ENCODE measurements at places on chromosomes 11 and 22.

DNA sequence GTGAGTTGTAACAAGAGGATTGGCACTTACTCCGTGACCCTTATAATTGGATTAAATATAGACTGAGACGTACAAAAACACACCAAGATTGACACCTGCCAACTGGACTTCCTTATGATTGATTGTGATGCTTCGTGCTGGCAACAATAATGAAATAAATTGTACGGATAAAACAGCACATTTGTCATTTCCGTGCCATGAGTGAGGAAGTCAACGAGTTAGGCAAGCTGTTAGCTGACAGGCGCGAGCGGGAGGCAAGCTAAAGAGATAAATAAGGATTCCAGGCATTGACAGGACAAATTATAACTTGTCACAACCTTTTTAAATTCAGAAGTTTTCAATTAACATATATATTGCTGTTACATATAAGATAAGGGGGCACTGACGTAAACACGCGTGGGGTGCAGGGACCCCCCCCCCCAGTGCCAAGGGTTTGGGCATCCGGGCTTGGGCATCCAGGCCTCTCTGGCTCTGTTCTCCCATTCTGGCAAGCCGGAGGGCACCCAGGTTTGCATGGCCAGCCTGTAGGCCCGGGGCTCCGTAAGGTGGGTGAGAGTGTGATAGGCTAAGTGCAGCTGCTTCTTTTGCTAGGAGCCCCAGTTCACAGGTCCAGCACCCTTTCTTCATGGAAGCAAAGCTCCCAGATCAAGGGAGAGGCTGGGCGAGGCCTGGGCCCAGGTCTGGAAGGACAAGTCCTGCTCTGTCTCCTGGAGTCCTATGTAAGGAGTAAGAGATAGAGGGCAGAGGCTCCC is 11.2 kb upstream of the PAX6 start:
- DNase-seq = no peak

DNA sequence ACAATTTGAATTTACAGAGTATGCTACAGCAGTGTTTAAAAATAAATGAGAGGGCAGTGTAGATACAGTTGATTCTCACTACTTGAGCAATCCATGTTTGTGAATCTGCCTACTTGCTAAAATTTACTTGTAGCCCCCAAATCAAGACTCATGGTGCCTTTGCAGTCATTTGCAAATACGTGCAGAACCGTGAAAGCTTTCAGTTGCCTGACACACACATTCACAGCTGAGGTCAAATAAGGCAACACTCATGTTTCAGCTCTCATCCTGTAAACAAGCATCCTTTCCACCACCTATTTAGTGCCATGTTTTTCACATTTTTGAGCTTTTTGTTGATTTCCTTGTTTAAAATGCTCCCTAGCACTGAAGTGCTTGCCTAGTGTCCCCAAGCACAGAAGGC is 32.5 kb upstream of the RASL10A start:
- DNase-seq = no peak

DNA sequence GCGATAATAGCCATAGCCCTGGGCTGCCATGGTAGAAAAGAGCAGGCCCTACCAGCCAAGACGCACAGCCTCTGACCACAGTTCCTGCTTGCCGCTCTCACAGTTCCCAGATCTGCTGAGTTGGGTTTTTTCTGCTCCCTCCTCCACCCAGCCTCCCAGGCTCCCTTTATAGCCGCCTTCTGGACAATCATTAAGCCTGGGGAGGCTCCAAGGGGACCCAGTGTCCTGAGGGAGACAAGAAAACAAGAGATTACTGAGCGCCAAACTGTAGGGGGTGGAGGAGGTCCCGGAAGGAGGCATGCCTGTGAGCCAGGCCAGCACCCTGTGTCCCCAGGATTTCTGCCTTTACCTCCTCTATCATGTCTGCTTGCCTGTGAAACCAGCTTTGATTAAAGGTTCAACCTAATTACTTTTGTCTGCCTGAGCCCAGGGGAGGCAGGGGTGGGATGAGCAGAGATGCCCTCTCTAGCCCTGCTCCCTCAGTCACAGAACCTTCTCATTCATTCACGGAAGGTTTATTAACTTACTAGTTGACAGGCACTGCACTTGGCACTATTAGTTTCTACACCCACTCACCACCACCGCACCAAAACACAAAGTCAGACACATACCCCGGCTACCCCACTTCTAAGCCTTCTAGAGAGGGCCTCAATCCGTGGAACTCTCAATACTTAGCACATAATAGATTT is 1.2 kb downstream of the SLC37A4 start:
- peak; percentile 56 for DNase-seq

GRCh38 chr11:44557464-44557863 is 8.0 kb upstream of the CD82 start:
- DNase-seq = peak; percentile 9

DNA sequence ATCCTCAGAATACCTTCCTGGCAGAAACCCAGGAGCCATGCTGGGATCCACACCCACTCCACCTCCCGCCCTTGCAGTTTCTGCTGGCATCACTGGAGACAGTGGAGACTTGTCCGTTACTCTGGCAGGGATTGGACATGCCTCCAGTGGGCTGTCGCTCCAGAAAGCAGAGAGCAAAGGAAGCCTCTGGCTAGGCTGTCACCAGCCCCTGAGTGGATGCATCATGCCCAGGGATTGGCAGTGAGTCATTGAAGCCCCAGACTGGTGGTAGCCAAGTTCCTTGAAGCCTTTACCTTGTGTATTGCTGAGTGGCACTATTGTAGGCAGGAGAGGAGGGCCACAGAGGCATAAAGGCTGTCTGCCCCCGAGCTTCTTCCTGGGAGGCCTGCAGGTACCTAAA is 34.8 kb upstream of the E2F8 start:
- DNase-seq = no peak

DNA sequence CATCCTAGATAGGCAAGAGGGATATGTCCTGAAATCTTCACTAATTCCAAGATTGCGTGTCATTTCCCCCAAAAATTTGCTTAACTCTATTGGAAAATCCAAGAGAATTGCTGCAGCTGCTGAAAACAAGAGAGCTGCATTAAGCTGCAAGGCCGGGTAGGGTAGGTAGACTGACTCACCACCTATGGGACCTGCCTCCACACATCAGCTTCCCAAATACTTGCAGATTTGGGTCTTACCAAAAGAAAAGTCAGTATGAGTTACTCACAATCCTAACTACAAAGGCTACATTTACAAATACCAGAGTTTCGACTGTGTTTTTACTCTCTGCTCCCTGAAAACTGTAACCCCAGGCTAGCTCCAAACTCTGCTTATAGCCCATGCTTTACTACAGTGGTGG is 142.5 kb upstream of the TEAD1 start:
- DNase-seq = no peak

DNA sequence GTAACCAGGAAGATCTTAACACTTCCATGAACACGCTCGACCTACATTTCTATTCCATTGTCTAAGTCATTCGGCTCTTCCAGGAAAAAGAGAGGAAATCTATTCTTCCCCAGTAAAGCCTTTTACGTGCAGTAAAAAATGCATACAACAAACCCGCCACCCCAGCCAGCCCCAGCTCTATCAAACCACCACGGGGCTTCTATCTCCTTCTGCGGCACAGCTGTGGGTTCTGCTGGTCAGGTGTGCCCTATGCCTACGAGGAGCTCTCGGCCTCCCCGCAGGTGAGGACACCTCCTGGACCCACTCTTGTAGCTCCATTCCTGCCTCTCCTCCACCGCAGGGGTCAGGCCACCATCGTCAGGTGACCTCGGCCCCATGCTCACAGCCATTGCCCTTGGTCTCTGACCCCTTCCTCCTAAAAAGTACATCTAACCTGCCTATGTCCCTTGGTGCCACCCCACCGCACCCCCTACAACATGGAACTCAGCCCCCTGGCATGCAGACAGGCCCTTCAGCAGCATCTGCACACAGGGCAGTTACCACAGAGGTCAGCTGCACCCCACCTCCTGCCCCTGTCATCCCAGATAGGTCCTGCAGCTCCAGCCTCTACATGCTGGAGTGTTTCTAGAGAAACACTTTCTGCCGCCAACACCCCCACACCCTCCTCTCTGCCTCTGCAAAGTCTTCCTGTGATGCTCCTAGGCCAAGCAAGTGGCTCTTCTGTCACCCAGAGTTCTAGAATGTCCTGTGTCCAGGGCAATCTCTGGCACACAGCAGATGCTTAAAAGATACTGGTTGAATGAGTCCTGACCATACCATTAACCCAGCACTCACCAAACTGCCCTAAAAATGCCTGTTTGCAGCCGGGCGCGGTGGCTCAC is 3.1 kb downstream of the DEAF1 start:
- DNase-seq = no peak

- DNase-seq = no peak
Measured at GRCh38 chr22:46001426-46002106, 24.6 kb upstream of the WNT7B start.

- DNase-seq = no peak
Measured at GRCh38 chr11:110778343-110778742, 66.1 kb upstream of the ARHGAP20 start.

GRCh38 chr22:16960884-16961249 is 47.2 kb downstream of the GAB4 start:
- DNase-seq = no peak

GRCh38 chr11:120257346-120257745 is 17.4 kb downstream of the POU2F3 start:
- DNase-seq = no peak

- no peak for DNase-seq
Measured at GRCh38 chr11:20201231-20201630, 41.0 kb upstream of the DBX1 start.

DNA sequence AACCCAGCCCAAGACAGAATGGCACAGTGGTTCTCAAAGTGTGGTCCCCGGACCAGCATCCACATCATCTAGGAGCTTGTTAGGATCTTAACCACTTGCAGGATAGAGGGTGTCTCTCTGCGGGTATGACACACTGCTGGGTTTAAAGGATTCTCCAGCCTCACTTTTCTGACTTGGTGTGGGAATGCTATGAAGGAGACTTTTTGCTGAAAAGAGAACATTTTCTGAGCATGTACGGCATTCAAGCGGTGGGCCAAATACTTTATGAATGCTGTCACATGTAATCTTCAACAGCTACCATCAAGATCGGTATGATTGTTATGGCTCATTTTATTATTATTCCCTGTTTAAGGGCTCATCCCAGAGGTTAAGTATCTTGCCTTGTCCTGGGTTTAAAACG is 1.8 kb upstream of the CD82 start:
- no peak for DNase-seq

DNA sequence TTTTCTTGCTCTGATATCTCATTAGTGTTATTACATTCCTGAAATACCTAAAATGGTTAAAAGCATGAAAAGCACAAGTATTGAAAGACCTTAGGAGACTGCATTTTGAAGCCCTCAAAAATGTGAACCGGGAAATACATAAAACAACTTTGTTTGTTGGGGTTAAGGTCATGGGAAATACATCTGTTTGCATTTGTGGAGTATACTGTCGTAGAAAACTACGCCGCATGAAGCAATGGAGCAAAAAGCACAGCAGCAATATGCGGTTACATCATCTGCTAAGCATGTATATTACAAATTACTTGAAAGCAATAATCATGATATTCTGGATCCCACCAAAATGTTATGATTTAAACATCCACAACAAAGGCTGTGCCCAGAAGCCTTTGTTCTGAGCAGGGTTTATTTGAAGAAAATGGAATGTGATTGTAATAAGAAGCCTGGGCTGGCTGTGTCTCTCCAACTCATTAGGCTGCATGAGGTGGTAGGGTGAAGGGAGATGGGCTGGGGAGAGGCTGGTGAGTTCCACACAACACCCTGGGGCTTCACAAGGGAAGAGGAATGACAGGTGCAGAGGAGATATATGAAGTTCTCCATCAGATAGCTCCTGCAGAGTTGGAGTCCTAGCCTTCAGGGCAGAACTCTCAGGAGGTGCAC is 64.7 kb upstream of the LIN7C start:
- DNase-seq = no peak

GRCh38 chr22:33656808-33657628 is 263.3 kb downstream of the LARGE1 start:
- no peak for DNase-seq

DNA sequence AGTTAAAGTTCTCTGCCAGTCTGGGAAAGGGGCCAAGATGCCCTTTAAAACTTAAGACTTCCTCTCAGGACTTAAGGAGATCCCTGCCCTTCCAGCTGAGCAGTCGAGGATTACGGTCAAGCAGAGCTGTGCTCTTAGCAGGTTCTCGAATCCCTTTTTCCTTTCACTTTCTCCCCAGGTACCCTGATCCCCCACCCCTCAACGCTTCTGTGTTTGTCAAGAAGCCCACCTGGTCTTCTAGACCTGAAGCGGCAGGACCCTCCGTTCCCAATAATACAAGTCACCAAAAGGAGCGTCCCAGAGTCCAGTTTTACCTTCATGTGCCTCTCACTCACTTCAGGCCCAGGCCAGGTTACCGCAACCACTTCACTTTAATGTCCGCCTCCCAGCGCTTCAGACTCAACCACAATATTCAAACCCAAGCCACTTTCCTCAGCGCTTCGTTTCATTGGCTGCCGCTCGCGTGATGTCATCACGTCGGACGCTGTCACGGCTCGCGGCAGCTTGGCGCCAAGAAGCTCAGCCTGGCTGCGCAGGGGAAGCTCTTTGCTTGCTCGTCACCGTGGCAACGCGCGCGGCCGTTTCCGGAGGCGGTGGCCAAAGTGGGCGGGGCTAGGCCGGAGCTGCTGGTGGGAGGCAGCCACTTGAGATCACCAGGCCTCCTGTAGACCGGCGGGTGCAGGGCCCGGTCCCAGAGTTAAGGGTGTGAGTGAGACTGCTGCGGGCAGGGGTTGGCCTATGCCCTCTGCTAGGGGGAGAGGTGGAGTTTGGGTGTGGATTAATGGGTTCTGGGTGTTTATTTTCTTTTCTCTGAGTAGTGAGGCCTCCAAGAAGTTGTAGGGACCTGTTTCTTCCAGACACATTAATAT is at the start of the genes KIF18A and METTL15:
TSS of gene KIF18A (minus strand) at position 407 of the 869 bp plus-strand sequence. CDS start 10,209 bp downstream, outside the sequence.
TSS of gene METTL15 (plus strand) at position 639 of the 869 bp plus-strand sequence. CDS start 4,947 bp downstream, outside the sequence.
- peak; percentile 82 for DNase-seq

DNA sequence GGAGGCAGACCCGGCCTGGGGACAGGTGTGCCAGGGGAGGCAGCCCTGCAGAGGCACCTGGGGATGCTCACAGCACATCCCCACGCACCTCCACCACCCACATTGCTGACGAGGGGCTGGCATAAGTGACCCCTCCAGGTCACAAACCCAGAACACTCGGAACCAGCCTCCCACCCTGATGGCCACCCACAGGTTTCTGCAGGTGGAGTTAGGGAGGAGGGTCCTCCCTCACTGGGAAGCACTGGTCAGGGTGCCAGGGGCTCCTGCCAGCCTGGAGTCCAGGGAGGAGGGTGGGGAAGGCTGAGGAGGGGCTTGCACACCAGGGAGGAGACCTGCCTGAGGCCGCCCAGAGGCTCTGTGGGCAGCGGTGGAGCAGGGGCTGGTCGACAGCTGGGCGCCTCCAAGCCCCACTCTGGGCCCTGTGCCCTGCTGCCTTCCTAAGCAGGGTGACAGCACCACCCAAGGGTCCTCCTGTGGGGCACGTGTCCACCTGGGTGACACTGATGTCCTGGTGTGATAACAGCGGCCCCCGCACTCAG is 51.0 kb upstream of the CARS1 start:
- DNase-seq = no peak

DNA sequence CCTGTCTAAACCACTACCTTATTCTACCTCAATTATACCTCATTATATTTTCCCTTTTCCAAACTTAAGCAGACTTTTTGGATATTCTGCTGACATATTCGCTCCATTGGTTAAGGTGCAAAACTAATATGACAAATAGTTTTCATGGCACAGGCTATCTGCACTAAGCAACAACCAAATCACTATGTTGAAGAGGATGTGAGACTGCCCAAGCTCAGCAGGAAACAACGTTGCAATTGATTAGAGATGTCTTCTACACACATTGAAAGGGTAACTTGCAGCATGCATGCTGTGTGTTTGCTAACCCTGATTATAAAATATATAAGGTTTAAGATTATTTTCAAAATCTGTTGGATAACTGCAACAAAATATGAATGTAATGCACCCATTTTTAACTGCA is 61.6 kb downstream of the STK33 start:
- no peak for DNase-seq
